KBM-7 (cell line): ENCODE measurements at places on chromosomes 3 and 15.

GRCh38 chr3:123788710-123789109 is 95.4 kb downstream of the MYLK start:
- no peak for DNase-seq

DNA sequence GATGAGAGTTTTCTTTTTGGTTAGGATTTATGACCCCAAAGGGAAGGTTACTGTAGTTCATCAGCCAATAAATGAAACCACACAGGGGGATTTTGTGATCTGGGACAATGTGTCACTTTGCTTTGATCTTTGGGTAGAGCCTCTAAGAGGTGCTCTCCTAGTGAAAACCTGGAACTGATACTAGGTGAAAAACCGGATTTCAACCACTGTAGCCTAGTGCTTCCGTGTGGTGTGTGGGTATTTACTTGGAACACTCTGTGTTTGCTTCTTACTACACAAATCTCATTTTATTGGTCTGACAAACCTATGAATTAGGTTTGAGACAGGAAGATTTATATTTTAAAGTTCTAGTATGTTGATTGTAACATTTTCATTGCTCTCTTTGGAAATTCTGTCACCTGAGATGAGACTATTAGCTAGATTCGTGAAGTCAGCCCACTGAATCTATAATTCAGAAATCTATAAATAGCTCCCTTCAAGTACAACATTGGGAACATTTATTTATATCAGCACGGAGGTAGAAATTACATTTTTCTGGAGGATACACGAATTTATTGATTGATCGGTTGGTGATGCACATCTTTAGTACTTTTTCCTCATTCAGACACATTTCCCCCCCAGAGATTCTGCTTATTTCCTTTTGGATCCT is 119.8 kb downstream of the AKAP13 start:
- no peak for DNase-seq

DNA sequence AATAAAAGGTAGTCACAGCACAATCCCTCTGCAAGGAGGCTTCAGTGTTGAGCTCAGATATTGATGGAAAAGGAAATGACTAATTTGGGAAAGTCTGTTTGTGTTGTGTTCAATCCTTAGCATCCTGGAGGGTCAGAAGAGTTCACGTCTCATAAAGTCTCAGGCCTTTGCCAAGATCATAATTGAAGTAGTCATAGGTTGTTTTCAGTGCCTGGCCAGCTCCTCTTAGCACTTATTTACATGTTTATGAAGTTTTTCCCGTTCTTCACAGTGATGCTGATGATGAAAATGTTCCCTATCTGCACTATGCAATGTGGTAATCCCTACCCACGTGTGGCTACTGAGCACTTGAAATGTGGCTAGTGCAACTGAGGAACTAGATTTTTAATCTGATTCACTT is 61.6 kb upstream of the TGFBR2 start:
- DNase-seq = no peak

DNA sequence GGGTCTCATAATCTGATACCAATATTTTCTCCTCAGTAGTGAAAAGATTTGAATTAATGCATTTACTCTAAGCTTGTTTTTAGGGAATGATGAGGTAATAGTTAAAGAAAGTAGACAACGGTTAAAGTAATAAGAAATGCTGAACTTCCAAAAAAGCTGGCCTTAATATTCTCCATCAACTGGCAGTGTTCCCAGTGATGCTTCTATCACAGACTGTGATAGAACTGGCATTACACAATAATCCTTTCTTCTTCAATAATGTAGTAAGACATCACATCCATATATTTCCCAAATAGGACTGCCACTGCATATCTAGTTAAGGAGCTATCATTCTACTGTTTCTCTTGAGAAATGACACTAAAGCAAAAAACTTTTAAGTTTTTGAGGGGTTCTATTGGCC is 188.7 kb downstream of the IL5RA start:
- DNase-seq = no peak

DNA sequence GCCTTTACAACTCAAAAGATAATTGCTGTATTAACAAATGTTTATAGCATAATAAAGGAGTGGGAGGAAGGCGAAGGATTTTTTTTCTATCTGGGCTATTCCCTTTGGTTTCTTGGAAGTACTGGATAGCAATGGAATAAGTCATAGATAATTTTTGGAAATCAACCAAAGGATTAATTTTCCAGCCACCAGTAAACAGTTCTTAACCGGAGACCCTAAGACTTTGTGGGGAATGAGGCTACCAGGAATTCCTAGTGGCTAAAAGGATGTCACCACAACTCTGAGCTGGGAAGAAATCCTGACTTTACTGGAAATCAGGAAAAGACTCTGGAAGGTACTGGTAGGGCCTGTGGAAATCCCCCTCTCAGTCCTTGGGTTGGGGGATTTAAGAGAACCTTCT is 138.4 kb upstream of the RARB start:
- DNase-seq = no peak

- no peak for DNase-seq
Observed at GRCh38 chr3:122052968-122053367, 2.2 kb upstream of the CD86 start.

GRCh38 chr3:17891139-17891856 is 148.9 kb upstream of the TBC1D5 start:
- DNase-seq = no peak

DNA sequence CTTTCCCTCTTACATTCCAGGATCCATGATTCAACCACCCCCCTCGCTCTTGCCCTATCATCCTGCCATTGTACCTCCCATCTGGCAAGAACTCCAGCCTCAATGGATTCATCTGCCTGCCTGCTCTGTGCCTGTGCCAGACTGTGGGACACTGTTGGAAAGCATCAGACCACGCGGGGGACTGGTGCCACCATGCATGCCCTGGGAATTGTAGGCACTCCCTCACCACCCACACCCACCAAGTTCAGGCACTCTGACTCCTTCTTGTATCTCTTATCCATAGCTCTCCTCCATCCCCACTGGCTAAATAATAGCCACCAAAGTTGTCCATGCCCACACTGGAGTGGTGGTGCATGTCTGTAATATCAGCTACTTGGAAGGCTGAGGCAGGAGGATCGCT is 143.8 kb downstream of the TPRA1 start:
- no peak for DNase-seq

DNA sequence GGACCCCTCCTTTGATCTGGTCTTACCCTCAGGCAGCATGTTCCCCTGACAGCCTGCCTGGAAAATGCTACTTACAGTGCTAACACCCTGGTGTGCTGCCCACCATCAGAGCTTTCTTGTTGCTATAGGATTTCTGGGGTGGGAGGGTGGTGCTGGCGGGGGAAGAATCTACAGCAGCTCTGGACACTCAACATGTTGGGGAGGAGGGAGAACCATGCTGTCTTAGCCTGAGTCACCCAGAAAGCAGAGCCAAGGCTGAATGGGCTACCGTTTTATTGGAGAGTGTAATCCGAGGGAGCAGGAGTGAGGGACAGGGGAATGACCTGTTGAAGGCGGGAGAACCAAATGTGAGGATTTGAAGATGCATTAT is 45.6 kb downstream of the MFSD1 start:
- DNase-seq = no peak

DNA sequence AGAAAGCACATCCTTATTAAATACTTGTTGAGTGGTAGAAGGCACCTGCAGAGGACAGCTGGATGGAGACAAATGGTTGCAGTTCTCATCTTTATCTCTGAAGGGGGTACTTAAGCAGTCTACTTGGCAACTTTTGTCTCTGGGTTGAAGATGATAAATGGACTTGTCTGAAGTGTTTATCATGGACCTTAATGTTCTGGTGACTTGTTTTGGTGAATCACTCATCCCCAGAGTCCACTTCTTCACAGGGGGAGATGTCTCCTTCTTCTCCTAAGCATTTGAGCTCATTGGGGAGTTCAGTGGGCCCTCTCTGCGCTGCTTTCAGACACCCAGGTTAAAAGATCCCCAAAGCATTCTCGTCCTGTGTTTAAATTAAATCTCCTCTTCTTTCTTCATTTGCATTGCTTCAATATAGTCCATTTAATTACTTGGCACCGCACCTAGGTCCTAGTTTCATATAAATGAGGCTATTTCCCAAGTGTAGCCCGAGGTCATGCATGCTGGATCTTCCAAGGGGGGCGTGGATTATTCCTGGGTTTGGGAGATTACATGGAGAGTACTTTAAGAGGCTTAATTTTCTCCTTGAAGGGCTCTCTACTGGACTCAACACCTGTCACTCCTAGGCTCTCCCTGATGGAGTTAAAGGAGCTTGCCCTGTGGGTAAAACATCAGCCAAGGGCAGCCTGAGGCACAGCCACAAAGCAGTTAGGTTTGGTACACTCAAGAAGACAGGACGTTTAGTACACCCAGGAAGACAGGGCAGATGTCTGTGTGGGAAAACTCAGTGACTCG is 239.3 kb upstream of the C2CD4B start:
- no peak for DNase-seq

DNA sequence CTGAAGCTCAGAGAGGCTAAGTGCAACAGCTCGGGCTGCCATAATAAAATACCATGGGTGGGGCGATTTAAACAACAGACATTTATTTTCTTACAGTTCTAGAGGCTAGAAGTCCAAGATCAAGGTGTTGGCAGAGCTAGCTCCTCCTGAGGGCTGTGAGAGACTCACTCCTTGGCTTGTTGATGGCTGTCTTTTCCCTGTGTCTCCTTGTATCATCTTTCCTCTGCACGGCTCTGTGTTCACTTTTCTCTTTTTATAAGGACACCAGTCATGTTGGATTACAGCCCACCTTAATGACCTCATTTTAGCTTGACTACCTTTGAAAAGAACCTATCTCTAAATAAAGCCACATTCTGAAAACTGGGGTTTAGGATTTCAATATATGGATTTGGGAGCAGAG is 129.7 kb downstream of the RPL22L1 start:
- no peak for DNase-seq

GRCh38 chr3:71018799-71019198 is 564.7 kb downstream of the FOXP1 start:
- no peak for DNase-seq

GRCh38 chr3:48047841-48048464 is 31.7 kb upstream of the MAP4 start:
- DNase-seq = no peak

DNA sequence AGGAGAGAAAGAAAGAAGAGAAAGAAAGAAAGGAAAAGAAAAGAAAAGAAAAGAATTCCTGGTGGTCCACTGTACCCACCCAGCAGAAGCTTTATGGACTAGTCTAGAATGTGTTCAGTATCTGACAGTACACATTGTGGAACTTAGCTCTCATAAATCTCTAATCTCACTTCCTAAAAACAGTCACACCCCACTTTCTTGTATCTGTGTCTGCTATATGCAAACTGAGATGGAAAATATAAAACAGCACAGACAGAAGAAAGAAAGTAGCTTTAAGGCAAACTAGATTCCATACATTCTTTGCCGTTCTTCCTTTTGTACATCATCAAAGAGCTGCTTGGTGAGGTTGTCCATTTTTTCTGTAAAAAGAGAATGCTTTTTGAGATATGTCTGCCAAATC is 41.1 kb upstream of the GNB5 start:
- no peak for DNase-seq

GRCh38 chr3:157948605-157949383 is 157.4 kb downstream of the SHOX2 start:
- no peak for DNase-seq

DNA sequence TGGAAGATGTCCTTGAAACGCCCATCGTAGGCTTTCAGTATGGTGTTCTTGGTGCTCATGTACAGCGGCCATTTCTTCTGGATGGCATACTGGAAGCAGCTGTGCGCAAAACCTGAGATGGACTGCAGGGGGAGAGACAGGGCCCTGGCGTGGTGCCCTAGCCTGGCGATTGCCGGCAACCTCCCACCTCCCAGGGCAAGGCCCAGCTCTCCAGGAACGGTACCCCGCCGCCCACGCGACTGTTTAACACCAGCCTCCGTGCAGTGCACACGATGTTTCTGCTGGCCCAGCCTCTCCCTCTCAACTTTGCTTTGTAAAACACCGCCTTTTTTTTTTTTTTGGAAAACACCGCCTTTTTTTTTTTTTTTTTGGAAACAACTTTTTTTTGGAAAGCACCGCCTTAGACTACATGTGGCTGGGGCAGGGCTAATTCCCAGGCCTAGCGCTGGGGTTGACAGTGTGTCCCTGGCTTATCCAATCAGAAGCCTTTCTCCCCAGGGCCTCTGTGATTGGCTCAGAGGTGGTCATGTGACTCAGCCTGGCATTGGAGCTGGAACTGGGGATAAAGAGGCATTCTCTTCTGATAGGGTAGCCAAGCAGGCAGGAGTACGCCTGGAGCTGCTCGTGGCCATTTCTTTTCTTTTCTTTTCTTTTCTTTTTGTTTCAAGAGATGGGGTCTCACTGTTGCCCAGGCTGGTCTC is 14.7 kb downstream of the IDH2 start:
- DNase-seq = peak; percentile 67

DNA sequence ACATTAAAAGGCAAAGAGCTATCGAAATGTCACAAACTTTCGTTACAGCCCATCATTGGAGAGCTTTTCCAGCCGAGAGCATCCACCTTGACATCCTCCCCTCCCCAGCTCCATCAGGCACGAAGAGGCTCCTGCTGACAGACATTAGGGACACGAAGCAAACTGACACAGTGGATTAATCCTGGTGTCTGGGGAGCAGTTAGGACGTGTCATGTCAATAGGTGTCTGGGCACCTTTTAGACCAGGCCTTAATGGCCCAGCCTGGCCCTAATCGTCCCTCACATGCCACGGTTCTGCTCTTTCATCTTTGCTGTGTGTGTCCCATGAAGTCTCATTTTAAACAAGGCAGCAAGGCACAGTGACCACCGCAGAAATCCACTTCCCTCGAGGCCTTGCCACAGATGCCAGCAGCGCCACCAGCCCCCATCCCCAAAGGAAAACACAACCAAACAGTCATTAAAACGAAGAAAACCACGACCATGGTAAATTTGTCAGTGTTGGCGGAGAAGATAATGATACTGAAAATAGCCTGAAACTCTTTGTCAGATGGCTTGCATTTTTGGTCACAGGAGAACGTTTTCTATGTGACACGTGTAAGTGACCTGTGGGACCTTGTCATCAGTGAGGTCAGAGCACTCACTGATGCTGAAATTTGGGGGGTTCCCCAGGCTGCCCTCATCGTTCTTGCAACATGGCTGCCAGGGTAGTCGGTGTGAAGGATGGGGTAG is 16.3 kb upstream of the PCSK6 start:
- DNase-seq = no peak

- no peak for DNase-seq
Observed at GRCh38 chr15:73361337-73361736, 7.4 kb downstream of the HCN4 start.

DNA sequence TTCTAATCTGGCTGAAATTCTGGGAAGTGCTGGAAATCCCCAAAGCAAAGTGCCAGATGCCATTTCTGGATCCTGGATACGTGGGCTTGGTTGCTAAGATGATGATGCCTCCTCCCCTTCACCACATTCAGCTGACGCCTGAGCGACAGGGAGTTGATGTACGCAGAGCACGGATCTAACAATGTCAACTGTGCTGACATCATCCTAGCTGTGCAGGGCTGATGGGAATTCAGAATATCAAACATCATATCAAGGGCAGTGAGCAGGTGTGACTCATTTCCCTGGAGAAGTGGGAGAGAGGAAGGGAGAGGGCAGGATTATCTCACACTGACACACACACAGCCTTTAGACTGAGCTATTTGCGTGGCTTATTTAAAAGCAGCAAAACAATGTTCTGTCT is 92.6 kb upstream of the ZBTB20 start:
- DNase-seq = no peak
